ENCODE measurements at places on chromosomes 3 and 15.
A peak's percentile ranks its signal among the peaks of the same experiment; 100 is the strongest.

DNA sequence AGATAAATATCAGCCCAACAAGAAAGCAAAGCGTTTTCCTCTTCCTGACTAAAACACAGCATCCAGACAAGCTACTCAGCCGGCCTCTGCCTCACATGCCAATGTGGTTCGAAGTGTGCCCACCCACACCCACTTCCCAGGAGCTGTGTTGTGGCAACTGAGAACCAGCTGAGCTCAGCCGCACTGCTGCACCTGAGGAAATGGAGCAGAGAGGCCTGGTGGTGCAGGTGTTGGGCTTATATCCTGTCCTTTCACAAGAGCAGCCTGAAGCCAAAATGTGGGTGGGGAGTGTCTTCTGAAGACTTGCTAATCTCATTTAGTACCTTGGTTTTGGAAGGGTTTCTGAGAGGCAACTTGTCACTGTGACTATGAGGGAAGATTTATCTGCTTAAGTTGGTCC, 23.0 kb upstream of the RETNLB start:
- DNase-seq = peak; percentile 12

- DNase-seq = no peak
Observed at GRCh38 chr3:188796122-188796631, 375.6 kb upstream of the TPRG1 start.

DNA sequence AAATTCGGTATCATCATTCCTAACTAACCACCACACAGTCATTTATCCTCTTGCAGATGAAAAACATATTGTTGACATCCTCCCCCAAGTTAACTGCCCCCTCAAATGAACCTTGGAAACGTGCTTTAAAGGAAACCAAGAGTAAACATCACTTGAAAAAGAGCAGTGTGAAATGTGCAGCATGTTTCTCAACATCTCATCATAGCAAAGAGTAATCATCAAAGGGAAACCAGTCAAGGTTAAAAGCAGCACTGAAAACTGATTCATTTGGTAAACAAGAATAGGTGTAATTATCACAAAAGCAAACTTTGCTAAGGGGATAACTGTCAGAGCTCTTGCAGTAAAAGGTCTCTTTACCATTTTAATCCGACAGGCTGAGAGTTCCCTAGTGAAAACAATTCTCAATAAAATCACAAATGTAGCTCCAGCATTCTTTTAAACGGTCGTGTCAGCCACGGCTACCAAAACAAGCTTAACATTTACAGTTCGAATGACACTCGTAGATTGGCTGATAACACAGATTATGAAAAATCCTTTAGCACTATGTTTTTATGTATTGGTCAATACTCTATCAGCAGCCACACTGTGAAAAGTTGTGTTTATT, 461.0 kb downstream of the GBE1 start:
- no peak for DNase-seq

- no peak for DNase-seq
Observed at GRCh38 chr3:133825969-133826727, 20.5 kb downstream of the SRPRB start.

GRCh38 chr3:138082085-138082991, 33.1 kb downstream of the DZIP1L start:
- peak; percentile 8 for DNase-seq

GRCh38 chr15:63418811-63419210, 37.2 kb upstream of the CA12 start:
- DNase-seq = no peak

- peak; percentile 82 for DNase-seq
Observed at GRCh38 chr15:50685976-50686468, 575 bp downstream of the TRPM7 start.

- DNase-seq = no peak
Observed at GRCh38 chr3:126888186-126888760, 94.6 kb upstream of the PLXNA1 start.

- DNase-seq = no peak
Observed at GRCh38 chr3:192826214-192827006, 91.2 kb downstream of the MB21D2 start.

GRCh38 chr3:53067567-53067966, 21.7 kb upstream of the SFMBT1 start:
- no peak for DNase-seq

- no peak for DNase-seq
Observed at GRCh38 chr3:149411583-149411982, 34.1 kb upstream of the TM4SF1 start.

DNA sequence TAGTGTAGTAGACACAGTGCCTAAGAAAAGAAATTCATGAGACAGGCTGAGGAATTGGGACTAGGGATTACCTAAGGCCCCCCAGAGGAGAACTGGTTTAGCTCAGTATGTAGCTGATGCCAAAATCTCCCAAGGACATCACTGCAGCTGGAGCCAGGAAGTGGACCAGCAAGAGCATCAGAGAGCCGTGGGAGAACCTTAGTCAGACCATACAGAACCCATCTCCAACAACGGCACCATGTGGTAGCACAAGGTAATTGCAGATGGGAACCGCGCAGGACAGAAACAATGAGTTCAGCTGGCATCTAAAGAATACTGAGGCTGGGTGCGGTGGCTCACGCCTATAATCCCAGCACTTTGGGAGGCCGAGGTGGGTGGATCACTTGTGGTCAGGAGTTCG, 81.7 kb downstream of the WNT5A start:
- DNase-seq = no peak

DNA sequence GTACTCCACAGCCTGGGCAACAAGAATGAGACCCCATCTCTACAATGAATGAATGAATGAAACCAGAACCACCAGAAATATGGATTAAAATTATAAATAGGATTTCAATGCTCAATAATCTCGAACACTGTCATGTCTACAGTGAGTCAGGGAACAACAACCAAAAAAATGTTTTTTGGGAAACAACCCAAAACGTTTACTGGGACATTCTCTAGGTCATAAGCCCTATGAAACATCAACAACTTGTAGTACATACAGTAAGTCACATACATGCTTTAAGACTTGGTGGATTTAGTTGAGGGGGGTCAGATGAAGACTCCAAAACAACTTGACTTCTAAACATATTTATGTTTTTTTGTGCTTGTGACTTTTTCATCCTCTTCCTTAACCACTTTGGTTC, 511.2 kb downstream of the FOXP1 start:
- DNase-seq = no peak

DNA sequence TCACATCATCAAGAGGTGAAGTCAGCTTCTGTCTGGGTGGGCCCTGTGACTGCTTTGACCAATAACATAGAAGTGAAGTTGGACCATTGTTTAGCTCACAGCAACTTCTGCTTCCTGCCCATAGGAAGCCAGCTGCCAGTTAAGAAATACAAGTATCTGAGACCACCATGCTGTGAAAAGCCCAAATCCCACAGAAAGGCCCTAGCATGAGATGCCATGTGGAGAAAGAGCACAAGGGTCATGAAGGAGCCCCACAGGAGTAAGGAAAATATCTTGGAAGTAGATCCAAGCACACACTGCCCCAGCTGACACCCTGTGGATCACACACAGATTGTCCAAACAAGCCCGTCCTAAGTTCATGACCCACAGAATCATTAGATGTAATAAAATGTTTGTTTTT, 28.5 kb downstream of the RTP4 start:
- DNase-seq = no peak

GRCh38 chr3:32709346-32709745, 24.4 kb downstream of the CNOT10 start:
- DNase-seq = no peak

GRCh38 chr3:12924437-12924836, 83.1 kb upstream of the RPL32 start:
- DNase-seq = no peak

DNA sequence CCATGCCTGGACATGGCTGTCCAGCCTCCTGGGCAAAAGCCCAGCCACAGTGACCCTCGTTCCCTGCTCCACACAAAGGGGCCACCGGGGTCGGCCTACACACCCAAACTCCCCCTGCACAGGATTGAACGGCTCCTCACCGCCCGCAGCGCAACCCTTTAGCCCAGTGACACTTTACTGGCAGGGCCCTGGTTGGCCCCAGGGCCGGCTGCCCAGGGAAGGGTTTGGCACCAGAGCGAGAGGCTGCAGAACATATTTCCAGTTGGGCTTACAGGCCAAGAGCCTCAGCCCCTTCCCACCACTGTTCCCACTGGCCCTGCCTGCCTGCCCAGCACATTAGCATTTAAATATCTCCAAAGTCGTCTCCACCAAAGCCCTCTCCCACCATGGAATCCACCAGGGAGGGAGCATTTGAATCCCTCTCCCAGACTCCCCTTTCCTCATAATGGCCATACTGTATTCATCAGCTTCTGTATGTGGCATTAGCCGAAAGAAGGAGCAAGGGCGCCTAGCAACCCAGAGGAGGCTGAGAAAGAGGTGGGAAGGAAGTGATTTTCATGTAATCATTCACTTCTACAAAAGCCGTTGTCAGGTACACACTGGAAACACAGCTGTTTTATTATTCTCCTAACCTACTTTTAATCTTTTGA, 85.4 kb downstream of the SLC6A11 start:
- DNase-seq = no peak

DNA sequence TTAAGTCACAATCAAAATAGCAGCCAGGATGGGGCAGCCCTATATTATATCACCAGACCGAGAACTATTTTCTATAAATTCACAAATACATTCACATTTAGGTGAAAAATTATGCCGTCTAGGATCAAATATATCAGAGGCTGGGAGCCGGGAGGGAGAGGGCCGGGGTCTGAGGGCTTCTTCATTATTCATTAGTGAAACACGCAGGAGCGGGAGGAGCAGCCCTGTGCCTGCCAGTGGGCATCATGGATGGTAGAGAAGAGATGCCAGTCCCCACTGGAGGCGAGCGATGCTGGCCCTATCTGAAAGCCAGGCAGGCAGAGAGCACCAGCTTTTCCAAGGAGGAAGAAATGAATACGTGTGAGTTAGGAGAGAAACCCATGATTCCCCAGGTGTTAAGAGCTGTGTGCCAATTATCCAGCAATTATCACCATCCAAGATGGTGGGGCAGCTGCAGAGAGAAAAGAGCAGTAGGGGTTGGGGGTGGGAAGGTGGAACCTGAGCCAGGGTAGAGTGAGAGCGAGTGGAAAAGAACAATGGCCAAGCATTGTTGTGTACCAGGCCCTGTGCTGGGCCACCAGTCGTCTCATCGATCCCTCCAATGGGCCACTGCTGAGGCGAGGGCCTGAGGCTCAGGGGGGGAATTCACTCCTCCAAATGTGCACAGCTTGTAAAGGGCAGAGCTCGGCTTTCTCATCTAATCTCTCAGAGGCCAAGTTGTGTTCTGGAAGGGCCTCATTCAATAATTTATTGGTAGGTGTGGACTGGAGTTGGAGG, 261.3 kb upstream of the TLE3 start:
- no peak for DNase-seq

DNA sequence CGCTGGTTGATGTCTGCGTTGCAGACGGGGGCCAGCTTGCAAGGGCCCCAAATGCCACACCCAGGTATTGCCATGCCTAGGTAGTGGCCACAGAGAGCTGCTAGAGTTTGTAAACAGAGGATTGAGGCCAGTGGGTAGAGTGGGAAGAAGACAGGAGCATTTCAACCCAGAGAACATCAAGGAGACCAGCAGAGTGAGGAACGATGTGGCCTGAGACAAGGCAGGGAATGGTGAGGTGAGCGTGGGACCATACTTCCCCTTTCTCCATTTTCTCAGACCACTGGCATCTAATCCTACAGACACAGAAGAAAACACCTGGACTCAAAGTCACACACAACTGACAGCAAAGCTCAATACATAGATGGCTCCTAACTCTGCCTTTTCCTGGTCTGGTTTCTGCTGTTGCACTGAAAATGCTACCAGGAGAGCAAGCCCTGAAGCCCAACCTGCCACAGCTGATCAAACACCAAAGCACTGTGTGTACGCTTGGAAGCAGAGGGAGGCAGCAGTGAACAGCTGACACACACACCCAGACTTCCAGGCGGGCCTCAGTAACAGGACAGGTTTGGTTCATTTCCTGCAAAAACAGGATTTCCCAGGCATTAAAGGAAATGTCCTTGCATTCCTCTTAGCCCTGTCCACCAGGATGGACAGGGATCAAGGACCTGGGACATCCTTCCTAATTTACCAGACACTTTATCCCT, 1.6 kb downstream of the FAM174B start:
- no peak for DNase-seq

- no peak for DNase-seq
Observed at GRCh38 chr3:60430205-60430604, 821.0 kb downstream of the FHIT start.

DNA sequence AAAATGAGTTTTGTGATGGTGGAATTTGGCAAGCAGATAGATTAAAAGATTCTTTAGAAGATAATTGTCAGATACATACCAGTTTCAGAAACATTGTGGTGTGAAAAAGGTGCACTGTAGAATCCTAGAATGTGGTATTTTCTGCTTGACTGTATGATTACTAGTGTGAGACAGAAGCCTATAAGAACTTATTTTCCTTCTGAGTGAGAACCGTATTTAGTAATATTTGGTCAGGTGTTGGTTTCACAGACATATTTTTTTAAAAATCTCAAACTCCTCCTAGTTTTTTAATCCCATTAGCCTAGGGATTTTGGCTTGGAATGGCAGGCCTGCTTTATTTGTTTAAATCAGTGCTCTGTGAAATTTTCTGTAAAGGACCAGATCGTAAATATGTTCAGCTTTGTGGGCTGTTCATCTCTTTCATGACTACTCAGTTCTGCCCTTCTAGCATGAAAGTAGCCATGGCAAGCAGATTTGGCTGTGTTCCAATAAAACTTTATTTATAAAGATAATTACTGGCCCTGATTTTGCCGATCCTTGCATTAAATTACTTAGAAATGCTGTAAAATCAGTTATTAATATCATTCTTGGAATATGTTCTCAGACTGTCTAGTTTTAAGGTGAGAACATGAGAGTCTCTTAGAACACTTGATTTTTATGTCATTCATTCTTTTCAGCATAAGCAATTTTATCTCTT, 205.1 kb downstream of the ITPR1 start:
- no peak for DNase-seq

All from stimulated activated CD4-positive, alpha-beta T cell treated with anti-CD3 and anti-CD28 coated beads, Interleukin-4, amount 100 ng/mL, for 24 hours (primary cell).